ENCODE measurements at places on chromosomes 5 and 9. TPM values are rescaled to one million over a fixed set of nuclear protein-coding genes. Genes with fewer than 3 reads are reported as not detected.

CTSV gene
- total RNA-seq = not detected

GRCh38 chr5:134583766-134584165 is 48.9 kb downstream of the SAR1B start:
- no peak for DNase-seq

- DNase-seq = no peak
Observed at GRCh38 chr5:100409660-100410151, 125.5 kb upstream of the FAM174A start.

DCANP1 gene
- not detected for total RNA-seq

DNA sequence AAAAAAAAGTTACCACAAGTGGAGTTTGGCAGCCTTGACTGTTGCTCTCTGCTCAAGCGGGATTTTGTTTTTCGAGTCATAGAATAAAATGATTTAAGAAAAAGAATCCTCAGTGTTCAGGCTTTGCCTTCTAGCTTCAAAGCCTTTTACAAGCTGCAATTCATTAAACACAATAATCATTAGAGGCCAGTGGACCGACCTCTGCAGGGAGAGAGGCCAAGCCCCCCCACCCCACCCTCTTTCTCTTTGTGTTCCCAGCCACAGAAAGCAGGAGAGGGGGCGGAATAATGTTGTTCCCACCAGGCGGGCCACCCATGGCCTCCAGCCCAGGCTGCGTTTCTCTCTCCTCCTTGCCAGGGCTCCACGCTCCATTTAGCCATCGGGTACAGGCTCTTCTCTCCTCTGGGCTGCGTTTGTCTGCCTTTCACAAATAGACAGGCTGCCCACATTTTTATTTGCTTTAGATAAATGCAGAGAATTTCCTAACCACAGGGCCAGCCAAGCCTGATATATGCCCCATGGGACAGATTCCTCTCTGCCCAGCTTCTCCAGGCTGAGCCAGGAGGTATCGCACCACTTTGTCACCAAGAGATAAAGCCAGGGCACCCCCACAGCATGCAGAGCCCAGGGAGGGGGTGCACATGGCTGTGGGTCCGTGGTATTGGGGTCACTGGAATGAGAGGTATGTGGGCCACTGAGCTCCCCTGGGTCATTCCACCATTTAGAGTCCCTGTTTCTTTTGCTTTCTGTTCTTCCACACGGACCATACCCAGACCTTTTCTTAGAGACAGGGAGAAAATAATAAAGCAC is 318.8 kb downstream of the PIK3R1 start:
- no peak for DNase-seq

- DNase-seq = peak; percentile 53
Observed at GRCh38 chr9:136587145-136587943, 41.5 kb upstream of the NOTCH1 start.

- DNase-seq = no peak
Observed at GRCh38 chr5:50593681-50594080, 72.8 kb upstream of the PARP8 start.

DNA sequence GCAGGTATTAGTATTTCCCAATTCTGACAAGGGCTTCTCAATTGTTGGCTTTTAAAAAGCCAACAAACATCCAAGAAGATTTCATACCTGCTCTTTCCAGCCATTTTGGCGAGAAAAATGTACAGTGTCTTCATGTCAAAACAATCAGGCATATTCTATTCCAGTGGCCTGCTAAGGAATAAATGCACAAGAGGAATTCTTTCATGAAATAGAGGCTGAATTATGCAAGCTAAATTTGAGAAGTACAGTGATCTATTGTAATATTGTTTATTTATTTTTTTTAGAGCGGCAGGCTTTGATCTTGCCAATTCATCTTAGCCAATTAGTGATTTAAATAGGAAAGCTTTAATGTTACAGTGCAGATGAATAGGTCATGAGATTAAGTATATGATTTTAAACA is 49.3 kb downstream of the NLN start:
- no peak for DNase-seq

- DNase-seq = no peak
Observed at GRCh38 chr5:59296317-59297264, 596.9 kb downstream of the PDE4D start.

INSL4 gene
- not detected for total RNA-seq

GRM6 gene
- not detected for total RNA-seq
